Dorsolateral prefrontal cortex (tissue), 122 donors: ENCODE measurements at places on chromosomes 1 and 21.

- DNase-seq: no peak
These were observed 87.9 kb downstream of the SYT14 start for GRCh38 chr1:210025870-210026269.

DNA sequence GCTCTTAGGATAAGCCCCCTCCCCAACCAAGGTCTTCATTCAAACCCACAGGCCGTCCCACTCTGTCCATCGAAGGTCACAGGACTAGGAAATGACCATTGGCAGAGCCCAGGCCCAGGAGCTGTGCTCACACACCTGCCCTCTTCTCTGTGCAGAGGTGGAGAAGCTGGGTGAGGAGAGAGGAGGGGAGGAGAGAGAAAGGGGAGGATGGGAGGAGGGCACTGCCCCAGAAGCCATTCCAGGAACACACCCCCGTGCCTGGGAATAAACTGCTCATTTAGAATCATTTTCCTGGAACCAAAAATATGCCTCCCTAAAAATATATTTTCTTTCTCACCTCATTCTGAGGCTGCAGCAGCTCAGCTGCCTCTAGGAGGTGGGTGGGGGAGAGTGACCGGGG, 6.4 kb upstream of the SDC3 start:
- no peak for DNase-seq

- no peak for DNase-seq
These were observed 1.2 kb upstream of the NOS1AP start for GRCh38 chr1:162068301-162068700.

DNA sequence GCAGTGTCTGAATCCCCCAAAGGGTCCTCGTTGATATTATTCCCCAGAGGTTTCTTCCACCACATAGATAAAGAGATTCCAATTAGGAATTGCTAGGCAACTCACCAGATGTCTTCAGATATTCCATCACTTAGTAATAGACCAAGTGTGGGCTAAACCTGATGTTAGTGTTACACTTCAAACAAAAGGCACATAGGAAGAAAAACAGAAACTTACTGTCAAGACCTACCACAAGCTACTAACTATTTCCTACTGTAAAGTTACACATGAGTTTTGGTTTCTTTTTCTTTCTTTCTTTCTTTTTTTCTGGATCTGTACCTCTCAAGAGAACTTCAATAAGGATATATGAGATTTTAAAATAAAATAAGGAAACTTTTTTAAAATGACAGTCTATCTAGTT, 879.1 kb upstream of the NEGR1 start:
- no peak for DNase-seq

GRCh38 chr1:19011845-19012231, 55.4 kb upstream of the IFFO2 start:
- no peak for DNase-seq

DNA sequence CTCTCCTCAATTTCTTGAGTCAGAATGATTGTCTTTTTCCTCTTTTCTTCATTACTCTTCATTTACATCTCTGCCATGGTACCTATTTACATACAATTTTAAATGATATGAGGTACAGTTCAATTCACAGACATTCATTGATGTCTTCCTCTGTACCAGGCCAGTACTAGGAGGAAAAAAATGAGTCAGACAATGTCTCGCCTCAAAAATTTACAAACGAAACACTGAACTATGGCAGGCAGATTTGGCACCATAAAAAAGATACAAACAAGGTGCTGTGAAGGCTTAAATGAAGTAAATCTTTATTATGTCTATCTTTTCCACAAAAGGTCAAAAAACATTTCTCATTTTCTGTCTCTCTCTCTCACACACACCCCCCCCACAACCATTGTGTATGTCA, 71.0 kb downstream of the RGS13 start:
- no peak for DNase-seq

- DNase-seq: no peak
These were observed 44.1 kb upstream of the ACTL8 start for GRCh38 chr1:17710889-17711576.

GRCh38 chr1:16391411-16391810, 24.4 kb downstream of the SZRD1 start:
- no peak for DNase-seq

DNA sequence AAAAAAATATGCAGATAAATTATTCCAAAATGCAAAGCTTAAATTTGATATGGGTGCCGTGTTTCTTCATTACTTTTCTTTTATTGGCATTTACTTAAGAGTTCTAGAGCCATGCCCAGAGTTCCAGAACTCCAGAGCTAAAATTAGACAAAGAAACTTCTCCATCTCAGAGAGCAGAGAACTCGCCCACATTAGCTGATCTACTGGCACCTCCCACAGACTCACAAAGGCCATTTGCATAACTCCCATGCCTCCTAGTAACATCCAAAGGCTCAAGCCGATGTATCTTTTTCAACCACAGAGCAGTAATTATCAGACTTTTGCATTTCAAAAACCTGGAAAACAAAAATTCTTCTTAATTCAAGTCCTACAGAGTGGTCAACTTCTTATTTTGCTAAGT, 323.8 kb upstream of the ST6GALNAC5 start:
- no peak for DNase-seq
